T-helper 1 cell (primary cell): ENCODE measurements at places on chromosomes 2 and 18.

DNA sequence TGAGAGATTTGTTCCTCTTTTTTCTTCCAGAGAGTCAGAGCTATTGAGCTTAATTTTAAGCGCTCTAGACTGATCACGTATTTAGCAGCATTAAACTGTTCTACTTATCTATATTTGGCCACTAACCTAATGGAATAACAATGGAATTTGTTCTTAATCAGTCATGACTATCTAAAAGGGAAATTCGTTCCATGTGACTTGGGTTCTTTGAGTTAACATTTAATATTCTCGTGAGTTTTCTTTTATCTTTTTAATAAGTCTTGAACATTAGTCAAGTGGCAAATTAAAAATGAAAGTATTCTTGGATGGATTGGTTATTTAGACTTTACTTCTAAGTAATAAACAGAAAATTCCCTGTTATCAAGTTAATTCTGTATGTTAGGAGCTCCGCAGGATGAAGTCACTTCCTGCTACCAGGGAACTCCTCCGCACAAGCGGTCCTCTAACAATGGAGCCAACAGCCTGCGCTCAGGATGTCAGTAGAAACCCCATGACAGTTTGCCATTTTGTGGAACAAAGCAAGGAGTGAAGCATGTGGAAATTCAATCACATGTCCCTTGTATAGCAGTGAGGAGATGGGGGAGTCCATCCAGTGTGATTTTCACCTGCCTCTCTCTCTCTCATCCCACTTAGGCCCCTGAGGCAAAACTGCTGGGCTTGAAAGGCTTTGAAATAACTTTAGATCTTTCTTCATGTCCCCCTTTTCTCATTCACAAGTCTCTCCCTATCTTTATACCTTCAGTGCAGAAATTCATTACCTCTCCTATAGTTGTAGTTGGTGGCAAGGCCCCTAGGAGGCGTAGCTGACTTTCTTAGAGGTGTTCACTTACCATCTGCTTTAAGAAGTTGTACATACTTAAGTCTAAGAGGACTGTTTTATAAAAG lies 138.1 kb downstream of the WDR7 start:
- no peak for DNase-seq

GRCh38 chr18:21912339-21913239 lies 172.0 kb downstream of the MIB1 start:
- no peak for DNase-seq

- DNase-seq, result no peak
These were observed 8.1 kb upstream of the DUSP2 start for GRCh38 chr2:96153291-96153713.

DNA sequence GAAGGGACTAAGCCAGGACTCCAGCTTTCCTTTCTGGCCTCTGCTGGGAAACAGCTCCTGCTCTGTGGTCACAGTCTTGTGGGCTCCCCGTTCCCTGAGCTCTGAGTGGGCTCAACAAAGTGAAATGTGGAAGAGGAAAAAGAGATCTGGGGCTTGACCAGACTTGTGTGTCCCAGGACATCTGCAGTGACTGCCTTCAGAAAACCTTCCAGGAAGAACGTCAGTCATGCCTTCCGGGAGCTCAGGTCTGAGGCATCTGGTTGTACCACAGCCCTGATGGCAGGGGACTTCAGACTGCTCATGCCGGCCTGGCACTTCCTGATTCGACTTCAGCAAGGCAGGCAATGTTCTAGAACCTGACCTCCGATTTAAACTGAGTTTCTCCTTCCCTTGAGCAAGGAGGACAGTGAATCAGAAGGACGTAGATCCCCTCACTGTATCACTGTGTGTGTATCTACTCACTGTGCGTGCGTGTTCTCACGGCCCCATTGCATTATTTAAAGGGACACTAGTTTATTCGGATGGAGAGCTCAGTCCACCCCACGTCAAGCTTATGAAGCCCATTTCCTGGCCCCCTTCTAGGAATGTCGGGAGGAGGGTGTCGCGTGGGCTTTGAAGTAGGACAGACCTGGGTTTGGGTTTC lies 548 bp upstream of the FBLN7 start:
- DNase-seq, result no peak

- no peak for DNase-seq
These were observed 46.1 kb downstream of the CDCA7 start for GRCh38 chr2:173400760-173401159.

GRCh38 chr18:36460324-36460850 lies 162.9 kb downstream of the FHOD3 start:
- DNase-seq, result no peak

DNA sequence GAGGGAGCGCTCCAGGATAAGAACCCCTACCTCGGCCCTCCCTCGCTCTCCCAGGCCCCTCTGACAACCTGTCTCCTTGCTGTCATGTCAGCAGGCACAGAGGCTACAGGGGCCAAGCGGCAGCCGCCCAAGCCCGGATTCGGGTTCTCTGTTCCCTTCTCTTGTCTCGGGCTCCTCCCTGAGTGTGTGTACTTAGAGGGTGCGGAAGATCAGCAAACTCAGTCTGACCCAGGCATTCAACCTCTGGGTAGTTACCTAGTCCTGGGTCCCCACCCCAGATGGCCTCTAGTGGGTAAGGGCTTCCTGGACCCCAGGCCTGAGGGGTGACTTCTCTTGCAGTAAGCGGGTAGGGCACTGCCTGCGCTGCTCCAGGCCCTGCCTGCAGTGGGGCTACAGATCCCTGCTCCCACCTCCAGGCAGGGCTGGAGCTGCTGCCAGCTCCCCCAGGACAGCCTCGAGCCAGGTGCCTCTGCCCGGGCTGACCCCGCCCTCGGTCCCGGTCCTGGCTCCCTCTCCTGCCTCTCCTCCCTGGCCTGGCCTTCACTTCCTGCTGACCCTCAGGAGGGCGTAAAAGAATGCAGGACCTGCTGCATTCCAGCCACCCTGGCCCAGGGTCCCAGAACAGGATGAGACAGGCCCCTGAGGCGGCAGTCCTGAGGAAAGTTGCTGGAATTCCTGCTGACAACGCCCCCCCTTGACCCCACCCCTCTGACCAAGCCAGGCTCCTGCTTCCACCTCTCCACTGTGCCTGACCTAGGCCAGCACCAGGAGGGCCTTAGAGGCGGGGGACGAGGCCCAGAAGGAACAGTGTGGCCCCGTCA lies 22.0 kb downstream of the GPC1 start:
- DNase-seq, result no peak

- DNase-seq, result no peak
These were observed 254.8 kb upstream of the DSEL start for GRCh38 chr18:67771271-67771670.

DNA sequence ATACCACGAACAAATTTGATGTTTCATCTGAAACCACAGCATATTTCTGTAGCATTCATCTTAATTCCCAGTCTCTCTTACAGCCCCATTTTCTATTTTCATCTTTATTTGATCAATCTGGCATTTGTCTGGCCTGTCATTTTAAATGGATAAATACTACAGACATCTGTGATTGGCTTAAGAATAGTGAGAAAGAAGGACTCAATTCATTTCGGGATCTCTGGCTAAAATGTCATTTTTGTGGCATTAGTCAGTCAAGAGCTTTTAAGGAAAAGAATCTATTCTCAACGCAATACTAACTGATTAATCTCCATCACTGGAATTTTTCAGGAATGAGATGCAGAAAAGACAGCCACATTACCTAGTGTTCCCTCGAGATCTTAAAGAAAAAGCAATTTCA lies 585.9 kb downstream of the IRS1 start:
- no peak for DNase-seq

GRCh38 chr18:77116201-77117080 lies 16.1 kb downstream of the MBP start:
- DNase-seq, result no peak

- no peak for DNase-seq
These were observed 44.0 kb downstream of the ARHGEF33 start for GRCh38 chr2:38933653-38934052.

DNA sequence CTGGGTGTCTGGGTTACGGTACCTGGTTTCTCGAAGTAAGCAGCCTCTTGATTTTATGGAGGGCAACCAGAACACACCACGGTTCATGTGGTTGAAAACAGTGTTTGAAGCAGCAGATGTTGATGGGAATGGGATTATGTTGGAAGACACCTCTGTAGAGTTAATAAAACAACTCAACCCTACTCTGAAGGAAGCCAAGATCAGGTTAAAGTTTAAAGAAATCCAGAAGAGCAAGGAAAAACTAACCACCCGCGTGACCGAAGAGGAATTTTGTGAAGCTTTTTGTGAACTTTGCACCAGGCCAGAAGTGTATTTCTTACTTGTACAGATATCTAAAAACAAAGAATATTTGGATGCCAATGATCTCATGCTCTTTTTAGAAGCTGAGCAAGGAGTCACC lies 279.8 kb downstream of the PLCL1 start:
- no peak for DNase-seq

DNA sequence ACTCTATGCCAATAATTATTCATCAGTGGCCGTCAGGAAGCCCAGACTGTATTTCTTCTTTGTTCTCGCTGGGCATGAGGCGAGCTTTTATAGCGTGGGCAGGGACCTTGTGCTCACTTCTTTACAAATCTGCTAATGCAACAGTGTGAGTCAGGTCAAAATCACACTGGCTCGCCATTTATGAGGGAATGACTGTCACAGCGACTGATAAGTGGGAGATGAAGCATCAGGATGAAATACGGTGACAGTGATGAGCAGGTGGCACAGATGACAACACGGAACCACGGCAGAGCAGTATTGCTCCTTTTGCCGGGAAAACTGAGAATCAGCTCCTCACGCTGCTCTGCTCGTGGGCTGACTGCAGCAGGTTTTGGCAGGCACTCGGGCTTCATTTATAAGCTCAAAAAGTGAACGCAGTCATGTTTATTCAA lies 20.5 kb downstream of the TYMS start:
- no peak for DNase-seq

- no peak for DNase-seq
These were observed 20.9 kb downstream of the MTERF4 start for GRCh38 chr2:241081190-241081642.
